ENCODE measurements at places on chromosomes 2 and 18. TPM values are rescaled to one million over a fixed set of nuclear protein-coding genes. Genes with fewer than 3 reads are reported as not detected.

GRCh38 chr18:2183432-2183831 is 387.9 kb downstream of the METTL4 start:
- no peak overlapping the region for H3K27ac ChIP-seq
- H3K27me3 ChIP-seq: no peaks in the 10 kb centered on the region
- peaks cover 15% of the 10 kb centered on the region for H3K4me1 ChIP-seq
- H3K4me3 ChIP-seq: no peak overlapping the region
- H3K36me3 ChIP-seq: peaks cover 5% of the 10 kb centered on the region

DNA sequence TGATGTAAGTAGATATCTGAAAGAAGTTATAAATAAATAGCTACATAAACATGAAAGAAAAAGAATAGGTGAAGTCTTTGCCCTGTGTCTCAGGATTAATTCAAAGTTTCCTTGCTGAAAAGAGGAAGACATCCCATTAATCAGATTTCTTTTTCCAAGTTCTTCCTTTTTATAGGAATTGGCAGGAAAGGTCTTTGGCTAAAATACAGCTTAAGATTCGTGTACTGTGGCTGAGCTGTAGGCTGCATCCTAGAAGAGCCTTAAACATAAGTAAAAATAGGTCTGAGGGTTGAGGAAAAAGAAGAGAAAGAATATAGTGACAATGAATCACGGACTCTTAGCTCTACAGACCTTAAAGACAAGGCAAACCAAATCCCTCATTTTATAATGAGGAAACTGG is 579.9 kb downstream of the NRXN1 start:
- no peak for DNase-seq
- no peaks in the 10 kb centered on the region for H3K36me3 ChIP-seq
- H3K27ac ChIP-seq: no peak overlapping the region
- H3K4me1 ChIP-seq: no peaks in the 10 kb centered on the region
- no peaks in the 10 kb centered on the region for H3K27me3 ChIP-seq

DNA sequence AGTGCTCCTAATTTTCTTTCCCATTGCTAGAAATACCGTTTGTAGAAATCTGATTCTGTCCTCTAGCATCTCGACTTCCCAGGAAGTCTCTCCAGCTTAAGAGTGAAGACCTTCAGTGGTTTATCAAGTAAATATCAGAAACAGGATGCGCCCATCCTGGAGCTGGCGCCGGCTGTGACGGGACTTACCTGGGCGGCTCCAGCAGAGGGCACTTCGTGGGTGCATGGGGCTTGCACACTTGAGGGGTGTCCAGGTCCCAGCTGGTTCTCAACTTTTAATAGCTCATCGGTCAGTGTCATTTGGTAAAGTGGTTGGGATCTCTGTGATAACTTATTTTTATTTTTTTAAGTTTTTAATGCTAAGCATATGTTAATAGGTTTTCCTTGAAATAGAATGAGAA is 167.0 kb upstream of the TPO start:
- no peaks in the 10 kb centered on the region for H3K4me1 ChIP-seq
- H3K27ac ChIP-seq: no peak overlapping the region
- no peaks in the 10 kb centered on the region for H3K36me3 ChIP-seq
- no peak for DNase-seq
- H3K4me3 ChIP-seq: no peak overlapping the region

DNA sequence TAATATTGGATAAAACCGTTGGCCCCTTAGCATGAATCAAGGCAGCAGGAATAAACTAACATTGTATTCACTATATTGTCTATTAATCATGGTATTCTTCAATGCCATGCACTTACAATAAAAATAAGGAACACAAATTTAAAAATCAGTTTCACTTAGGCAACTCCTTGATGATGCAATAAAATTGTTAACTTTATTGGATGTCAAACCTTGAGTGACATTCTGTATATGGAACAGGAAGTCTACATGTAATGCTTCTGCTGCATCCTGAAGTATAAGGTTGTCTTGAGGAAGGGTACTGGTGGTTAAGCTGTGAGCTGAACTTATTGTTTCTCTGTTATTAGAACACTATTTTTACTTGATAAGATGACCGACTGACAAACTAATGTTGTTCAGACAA is 605.5 kb downstream of the SATB2 start:
- no peaks in the 10 kb centered on the region for H3K27me3 ChIP-seq
- H3K36me3 ChIP-seq: no peaks in the 10 kb centered on the region
- no peak overlapping the region for H3K4me3 ChIP-seq
- no peaks in the 10 kb centered on the region for H3K4me1 ChIP-seq
- no peak for DNase-seq

- no peaks in the 10 kb centered on the region for H3K36me3 ChIP-seq
- no peak overlapping the region for H3K4me3 ChIP-seq
- no peak overlapping the region for H3K27ac ChIP-seq
- no peaks in the 10 kb centered on the region for H3K4me1 ChIP-seq
Observed at GRCh38 chr2:198762441-198762840, 695.3 kb downstream of the SATB2 start.

DNA sequence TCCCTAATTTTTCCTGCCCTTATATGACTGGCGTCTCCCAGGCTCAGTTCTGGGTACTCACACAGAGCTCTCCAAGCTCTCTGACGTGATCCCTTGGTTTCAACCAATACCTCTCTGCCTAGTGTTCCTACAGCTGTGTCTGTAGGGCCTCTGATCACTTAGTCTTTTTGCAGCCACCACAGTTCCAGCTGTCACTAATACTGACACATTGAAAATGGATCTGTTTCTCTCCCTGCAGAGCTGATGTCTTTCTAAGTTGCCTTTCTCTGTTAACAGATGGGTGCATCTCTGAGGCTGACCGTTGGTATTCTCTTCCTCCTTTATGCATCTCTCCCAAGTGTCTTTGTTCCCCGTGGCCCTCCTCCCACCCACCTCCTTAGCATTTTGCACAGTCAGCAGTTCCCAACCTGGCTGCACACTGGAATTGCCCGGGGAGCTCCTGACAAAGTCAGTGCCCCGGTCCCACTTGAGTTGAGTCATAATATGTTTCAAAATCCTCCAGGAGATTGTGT is 62.5 kb downstream of the CERS6 start:
- no peaks in the 10 kb centered on the region for H3K27me3 ChIP-seq
- no peaks in the 10 kb centered on the region for H3K36me3 ChIP-seq
- H3K4me1 ChIP-seq: peaks cover 17% of the 10 kb centered on the region
- no peak overlapping the region for H3K27ac ChIP-seq
- DNase-seq: no peak

- H3K4me1 ChIP-seq: no peaks in the 10 kb centered on the region
- H3K27ac ChIP-seq: no peak overlapping the region
- H3K36me3 ChIP-seq: no peaks in the 10 kb centered on the region
- DNase-seq: no peak
Observed at GRCh38 chr18:79367480-79367879, 28.2 kb upstream of the NFATC1 start.

- H3K36me3 ChIP-seq: no peaks in the 10 kb centered on the region
- no peak overlapping the region for H3K4me3 ChIP-seq
- no peak for DNase-seq
- no peaks in the 10 kb centered on the region for H3K4me1 ChIP-seq
Observed at GRCh38 chr2:161843936-161844335, 219.7 kb downstream of the SLC4A10 start.

DNA sequence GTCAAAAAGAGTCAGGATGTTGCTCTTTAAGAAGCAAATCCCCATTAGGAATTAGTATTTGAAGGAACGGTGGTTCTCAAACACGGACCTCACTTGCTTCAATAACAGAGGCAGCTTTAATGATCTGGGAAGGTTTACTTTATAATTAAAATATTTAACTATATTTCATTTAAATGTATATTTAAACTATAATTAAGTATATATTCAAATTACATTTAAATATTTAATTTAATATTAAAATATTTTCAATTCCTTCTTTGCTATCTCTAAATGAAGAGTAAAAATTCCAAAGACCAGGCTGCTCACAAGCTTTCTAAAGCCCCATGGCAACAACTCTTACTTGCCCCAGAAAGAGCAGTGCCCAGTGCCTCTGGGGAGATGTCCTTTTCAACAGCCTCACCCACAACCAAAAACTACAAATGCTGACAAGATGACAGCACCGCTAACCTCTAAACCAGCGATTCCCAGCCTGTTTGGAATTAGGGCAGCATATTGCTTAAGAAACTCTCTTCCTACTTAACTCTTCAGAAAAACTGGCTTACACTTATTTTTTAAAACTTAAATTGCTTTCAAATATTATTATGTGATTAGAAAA is 62.9 kb upstream of the POU3F3 start:
- H3K27ac ChIP-seq: no peak overlapping the region
- no peaks in the 10 kb centered on the region for H3K4me1 ChIP-seq
- no peaks in the 10 kb centered on the region for H3K36me3 ChIP-seq
- peaks cover 27% of the 10 kb centered on the region for H3K27me3 ChIP-seq

DNA sequence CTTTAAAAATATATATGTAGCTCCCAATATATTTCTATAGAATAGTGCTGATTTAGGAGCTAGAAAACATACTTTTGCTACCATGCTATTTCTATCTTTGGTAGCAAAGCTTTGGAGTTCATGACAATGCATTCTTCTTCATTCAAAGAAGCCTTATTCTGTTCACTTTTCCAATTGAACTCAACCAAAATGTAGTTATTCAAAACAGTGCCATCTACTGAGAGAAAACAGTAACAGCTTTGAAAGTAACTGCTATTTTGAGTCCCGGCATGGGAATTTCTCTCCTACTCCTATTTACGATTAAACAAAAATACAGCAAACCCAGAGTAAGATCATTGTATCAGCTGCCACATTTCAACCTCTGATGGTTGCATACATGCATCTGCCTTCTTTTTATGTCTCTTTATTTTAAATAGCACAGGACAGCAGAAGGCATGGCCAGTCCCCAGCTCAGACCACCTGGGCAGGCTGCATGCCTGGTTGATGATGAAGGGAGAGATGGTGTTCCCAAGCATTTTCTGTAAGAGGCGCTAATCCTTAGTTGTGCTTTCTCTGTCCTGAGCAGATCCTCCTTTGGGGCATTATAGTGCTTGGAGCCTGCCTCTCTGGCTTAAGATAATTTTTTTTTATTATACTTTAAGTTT is 69.7 kb upstream of the SULT1C3 start:
- no peak overlapping the region for H3K4me3 ChIP-seq
- H3K27me3 ChIP-seq: peaks cover 40% of the 10 kb centered on the region
- no peak overlapping the region for H3K27ac ChIP-seq
- H3K36me3 ChIP-seq: no peaks in the 10 kb centered on the region
- H3K4me1 ChIP-seq: no peaks in the 10 kb centered on the region

Gene CFAP221
- 9.5 TPM for total RNA-seq

Gene SLC30A3
- total RNA-seq: 0.24 TPM

All from Calu3 (cell line).